ENCODE measurements at places on chromosomes 3 and 15.

DNA sequence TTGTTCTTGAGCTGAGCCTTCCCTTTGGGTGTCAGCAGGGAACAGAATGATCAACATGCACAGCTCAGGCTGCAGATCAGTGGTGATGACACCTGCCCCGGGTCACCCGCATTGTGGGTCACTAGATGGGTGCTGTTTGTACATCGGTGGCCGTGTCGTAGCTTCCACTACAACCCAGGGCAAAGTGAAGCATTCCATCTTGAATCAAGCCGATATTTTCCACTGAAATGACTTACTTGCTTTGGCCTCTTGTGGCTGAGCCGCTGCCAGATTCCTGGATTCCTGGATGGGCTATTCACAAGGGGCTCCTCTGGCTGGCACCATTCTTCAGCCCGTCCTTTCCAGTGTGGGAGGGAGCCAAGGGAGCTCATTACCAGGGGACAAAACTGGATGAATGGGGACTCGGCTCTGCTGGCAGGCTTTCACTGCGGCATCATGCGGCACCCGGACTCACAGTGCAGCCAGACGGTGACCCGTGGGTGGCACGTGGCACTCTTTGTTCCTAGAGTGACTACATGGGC lies 65.6 kb downstream of the SLCO3A1 start:
- no peaks in the 10 kb centered on the region for H3K27me3 ChIP-seq
- no peak for DNase-seq
- H3K4me3 ChIP-seq: no peak overlapping the region
- no peak overlapping the region for H3K27ac ChIP-seq

GRCh38 chr3:28646435-28646834 lies 297.8 kb upstream of the AZI2 start:
- H3K4me3 ChIP-seq: no peak overlapping the region
- H3K36me3 ChIP-seq: no peaks in the 10 kb centered on the region
- DNase-seq: no peak
- peaks cover 12% of the 10 kb centered on the region for H3K27me3 ChIP-seq
- H3K4me1 ChIP-seq: no peaks in the 10 kb centered on the region

DNA sequence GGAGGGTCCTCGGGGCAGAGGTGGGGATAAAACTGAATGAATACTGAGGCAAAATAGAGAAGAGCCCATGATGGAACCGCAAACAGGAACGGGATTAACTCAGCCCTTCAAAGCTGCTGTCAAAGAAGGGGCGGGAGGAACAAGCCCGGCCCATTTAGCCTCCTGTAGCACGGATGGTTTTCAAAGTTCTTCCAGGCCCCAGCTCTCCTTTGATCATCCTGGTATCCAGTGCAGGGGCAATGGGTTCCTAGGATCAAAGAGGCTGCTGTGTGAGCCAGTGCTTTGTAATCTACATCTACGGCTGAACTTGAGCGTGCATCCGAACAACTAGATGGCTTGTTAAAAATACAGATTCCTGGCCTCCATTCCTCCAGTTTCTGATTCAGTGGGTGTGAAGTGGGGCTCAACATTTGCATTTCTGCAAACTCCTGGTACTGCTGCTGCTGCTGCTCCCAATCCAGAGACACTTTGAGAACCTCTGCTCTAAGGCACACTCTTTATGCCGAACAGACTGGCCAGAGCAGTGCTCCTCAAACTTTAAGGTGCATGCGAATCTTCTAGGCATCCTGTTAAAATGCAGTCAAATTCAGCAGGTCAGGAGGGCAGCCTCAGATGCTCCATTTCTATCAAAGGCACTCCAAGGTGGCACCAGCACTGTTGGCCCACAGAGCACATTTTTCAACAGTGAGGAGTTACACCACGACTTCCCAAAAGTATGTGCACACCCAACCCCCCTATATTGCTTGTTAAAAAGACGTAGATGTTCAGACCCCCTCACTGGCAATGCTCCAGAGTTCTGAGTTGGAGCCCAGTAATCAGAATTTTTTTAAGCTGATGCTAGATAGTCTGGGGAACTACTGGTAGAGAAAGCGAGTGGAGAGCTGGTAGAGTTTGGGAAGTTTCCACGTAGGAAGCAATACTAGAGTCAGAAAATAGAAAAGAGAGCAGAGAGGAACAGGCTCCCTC lies 5.6 kb downstream of the GALNT15 start:
- H3K27ac ChIP-seq: no peak overlapping the region
- H3K36me3 ChIP-seq: no peaks in the 10 kb centered on the region
- no peak overlapping the region for H3K4me3 ChIP-seq
- peaks cover 41% of the 10 kb centered on the region for H3K27me3 ChIP-seq
- peaks cover 4% of the 10 kb centered on the region for H3K4me1 ChIP-seq

DNA sequence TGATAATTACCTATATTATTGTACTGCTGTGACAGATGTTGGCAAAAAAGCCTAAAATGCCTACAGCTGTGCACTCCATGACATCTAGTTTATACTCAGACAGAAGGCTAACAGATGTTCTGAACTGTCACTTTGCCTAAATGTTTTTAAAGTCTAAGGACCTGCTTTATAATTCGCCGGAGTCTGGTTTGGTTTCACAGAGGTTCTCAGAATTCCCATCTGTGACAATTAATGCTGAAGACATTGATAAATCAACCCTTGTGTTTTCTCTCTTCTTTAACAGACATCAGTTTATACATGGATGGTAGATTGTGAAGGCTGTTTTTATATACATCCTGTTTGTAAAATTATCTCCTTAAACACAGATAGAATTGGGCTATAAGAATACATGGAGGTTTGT lies 19.8 kb upstream of the SOX2 start:
- H3K27ac ChIP-seq: no peak overlapping the region
- peaks cover 6% of the 10 kb centered on the region for H3K4me1 ChIP-seq
- H3K27me3 ChIP-seq: peaks cover 13% of the 10 kb centered on the region
- DNase-seq: no peak
- H3K4me3 ChIP-seq: no peak overlapping the region

GRCh38 chr3:177186306-177186705 lies 11.0 kb downstream of the TBL1XR1 start:
- no peak overlapping the region for H3K4me3 ChIP-seq
- H3K36me3 ChIP-seq: peaks cover 3% of the 10 kb centered on the region
- DNase-seq: no peak
- H3K27me3 ChIP-seq: no peaks in the 10 kb centered on the region

GRCh38 chr15:95129574-95129973 lies 898.2 kb downstream of the MCTP2 start:
- no peaks in the 10 kb centered on the region for H3K4me1 ChIP-seq
- no peaks in the 10 kb centered on the region for H3K36me3 ChIP-seq
- DNase-seq: no peak
- no peaks in the 10 kb centered on the region for H3K27me3 ChIP-seq
- no peak overlapping the region for H3K27ac ChIP-seq

DNA sequence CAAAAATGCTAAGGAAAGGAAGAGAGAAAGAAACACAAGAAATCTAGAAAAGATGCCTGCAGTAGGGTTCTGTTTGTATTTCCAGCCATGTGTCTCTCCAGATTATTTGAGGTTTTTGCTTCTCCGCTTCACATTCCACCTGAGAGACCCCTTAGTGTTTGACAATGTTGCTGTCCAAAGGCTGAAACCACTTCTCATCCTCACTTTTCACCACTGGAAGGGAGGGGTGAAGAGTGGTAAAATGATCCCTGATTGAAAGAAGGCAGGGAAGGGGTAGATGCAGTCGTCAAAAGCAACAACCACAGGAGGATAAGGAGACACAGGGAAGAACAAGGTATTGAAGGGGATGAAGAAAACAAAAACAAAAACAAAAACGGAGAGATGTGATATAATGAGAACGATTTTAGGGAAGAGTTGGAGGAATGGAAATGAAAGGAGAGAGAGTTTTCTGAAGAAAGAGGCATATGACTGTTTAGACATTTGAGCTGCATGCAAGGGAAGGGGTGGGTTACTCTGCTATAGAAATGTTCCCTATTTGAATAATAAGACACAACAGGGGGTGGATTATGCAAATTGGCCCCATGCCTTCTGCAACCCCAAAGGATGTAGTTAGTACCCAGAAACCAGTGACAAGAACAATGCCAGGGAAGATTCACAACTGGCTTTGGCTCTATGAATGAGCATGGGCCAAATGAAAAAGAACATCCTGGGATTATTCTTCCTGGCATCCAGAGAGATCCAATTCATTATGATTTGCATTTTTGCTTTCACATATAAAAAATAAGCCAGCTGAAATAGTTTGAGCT lies 235.9 kb downstream of the GAP43 start:
- peaks cover 44% of the 10 kb centered on the region for H3K27me3 ChIP-seq
- H3K4me3 ChIP-seq: no peak overlapping the region
- H3K4me1 ChIP-seq: no peaks in the 10 kb centered on the region
- H3K36me3 ChIP-seq: no peaks in the 10 kb centered on the region
- no peak overlapping the region for H3K27ac ChIP-seq
